ENCODE measurements at places on chromosomes 5 and 9. TPM values are rescaled to one million over a fixed set of nuclear protein-coding genes. Genes with fewer than 3 reads are reported as not detected.

DNA sequence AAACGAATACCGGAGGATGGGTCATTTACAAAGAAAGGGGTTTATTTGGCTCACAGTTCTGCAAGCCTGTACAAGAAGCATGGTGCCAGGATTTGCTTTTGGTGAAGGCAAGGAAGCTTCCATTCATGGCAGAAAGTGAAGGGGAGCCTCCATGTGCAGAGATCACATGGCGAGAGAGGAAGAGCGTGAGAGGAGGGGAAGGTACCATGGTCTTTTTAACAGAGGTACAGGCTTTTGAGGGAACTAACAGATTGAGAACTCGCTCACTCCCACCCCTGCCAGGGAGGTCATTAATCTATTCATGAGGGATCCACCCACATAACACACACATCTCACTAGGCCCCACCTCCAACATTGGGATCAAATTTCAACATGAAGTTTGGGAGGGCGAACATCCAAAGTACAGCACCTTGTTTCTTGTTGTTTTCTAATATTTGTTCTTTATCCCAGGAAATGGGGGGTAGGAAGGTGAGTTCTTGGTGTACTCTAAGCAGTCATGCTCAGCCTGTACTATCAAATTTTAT is 18.5 kb downstream of the TMC1 start:
- no peak for DNase-seq

GRCh38 chr5:180077594-180078284 is 6.2 kb upstream of the RNF130 start:
- no peak for DNase-seq

- DNase-seq = peak; percentile 57
These were observed 3.6 kb upstream of the BNIP1 start for GRCh38 chr5:173140769-173141168.

DNA sequence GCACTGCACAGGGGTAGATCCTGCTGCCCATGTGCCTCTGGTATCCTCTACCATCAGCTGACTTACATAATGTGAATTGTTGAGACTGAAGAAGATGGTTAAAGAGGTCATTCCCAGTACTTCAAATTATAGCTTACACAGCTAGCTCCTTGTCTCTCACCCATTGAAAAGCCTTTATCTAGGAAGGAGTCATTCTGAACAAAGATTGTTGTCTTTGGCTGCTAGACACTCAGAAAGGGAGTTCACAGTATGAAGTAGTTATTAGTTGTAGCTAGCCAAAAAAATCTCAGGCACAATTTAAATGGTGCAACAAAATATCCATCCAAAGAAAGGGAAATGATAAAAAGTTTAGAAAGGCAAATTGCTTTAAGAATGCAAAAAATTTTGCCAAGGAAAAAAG is 102.0 kb upstream of the NREP start:
- no peak for DNase-seq

DNA sequence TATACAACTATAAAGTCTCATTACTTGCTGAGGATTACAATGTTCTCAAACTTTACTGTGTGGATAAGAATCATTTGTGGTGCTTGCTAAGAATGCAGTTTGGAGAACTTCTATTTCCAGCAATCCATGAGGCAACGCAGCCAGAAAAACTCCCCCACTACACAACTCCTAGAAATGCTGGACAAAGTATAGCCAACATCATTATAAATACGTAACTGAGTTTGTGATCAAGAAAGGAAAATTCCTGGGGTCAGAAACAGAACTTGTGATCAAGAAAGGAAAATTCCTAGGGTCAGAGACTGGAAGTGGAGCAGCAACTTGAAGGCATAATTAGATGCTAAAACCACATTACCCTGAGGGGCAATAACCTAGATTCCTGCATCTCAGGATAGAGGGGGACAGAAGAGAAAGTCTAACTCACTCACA is 81.1 kb downstream of the MAT2B start:
- DNase-seq = no peak

GRCh38 chr5:172377856-172378255 is 76.5 kb downstream of the SH3PXD2B start:
- no peak for DNase-seq

DNA sequence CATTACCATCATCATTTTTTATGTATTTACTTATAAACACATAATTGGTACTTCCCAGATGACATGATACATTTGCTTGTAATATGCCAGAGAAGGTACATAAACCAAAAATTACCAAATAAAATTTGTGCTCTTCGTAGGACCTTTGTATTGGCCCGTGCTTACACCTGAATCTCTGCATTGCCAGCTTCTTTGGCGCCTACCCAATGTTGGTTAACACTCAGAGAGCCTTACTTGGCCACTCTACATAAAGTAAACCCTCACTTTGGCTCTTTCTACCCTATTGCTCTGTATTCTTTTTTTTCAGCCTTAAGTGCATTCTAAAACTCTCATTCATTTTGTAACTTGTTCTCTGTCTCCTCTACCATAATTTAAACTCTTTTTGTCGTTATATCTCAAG is 148.1 kb upstream of the ZNF608 start:
- DNase-seq = no peak

GRCh38 chr5:96963267-96963666 is 27.4 kb downstream of the LNPEP start:
- peak; percentile 37 for DNase-seq

GRCh38 chr5:177445917-177446199 is 756 bp upstream of the PRR7 start:
- DNase-seq = no peak

DNA sequence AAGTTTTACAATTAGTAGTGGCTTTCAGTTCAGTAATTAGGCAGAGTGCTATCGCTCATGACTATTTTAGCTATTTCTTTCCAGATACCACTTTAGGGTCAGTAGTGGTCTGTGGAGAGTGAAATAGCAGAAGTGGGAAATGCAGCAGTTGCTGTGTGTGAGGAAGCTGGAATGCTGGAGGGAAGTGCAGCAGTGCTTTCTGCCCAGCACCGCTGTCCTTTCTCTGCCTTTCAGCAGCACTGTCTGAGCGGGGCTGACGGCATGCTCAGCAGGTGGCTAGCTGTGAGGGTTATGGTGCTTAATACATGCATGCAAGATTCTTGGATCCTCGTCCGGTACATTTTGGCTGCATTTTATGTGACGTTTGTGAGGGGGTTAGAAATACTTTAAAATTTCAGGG is 213.9 kb downstream of the PBX3 start:
- no peak for DNase-seq

GRCh38 chr5:68252673-68253623 is 37.4 kb downstream of the PIK3R1 start:
- peak; percentile 67 for DNase-seq

DNA sequence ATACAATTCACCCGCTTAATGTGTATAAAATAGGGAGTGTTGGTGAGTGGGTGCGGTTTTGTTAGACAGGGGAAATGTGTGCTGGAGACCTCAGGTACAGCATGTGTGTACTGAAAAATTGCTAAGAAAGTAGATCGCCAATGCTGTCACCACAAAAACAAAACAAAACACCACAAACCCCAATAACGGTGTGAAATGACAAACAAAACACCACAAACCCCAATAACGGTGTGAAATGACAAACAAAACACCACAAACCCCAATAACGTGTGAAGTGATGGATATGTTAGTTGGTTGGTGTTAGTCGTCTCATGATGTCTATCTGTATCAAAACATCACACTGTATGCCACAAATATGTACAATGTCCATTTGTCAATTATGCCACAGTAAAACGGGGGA is 14.2 kb upstream of the GFPT2 start:
- DNase-seq = no peak

- no peak for DNase-seq
These were observed 32.6 kb upstream of the PLAC8L1 start for GRCh38 chr5:146137967-146138403.

DNA sequence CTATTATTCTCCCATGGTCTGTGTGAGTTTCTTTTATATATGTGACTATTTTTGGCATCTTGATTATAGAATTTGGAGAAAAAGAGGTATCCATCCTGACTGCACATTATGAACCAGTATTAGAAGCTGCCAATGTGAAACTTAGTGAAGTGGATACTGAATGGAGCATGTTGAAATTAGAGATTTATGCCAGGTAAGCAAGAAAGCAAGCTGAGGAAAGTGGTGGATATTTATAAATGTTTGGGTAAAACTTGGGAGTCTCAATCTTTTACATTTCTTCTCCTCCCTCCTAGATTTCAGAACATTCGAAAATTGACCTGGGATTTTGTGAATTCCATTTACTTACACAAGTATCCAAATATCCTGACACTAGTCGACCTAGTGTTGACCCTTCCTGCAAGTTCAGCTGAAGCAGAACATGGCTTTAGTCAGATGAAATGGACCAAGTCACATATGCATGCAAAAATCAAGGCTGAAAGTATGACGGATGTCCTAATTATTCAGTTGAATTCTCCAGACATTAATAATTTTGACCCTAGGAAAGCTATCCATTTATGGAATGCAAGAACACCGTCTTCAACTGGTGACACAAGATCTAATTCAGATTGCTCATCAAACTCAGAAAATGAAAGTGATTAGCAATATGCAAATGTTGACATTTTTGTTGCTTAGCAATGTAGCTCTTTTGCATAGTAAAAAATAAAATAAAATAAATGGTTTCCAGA is 66.8 kb upstream of the IL7R start:
- no peak for DNase-seq

- no peak for DNase-seq
These were observed 27.2 kb downstream of the TNFAIP8 start for GRCh38 chr5:119383008-119383407.

GRCh38 chr5:107979291-107979690 is 308.6 kb upstream of the EFNA5 start:
- no peak for DNase-seq

GRCh38 chr9:124017929-124018729 is 6.6 kb downstream of the LHX2 start:
- DNase-seq = peak; percentile 35

DNA sequence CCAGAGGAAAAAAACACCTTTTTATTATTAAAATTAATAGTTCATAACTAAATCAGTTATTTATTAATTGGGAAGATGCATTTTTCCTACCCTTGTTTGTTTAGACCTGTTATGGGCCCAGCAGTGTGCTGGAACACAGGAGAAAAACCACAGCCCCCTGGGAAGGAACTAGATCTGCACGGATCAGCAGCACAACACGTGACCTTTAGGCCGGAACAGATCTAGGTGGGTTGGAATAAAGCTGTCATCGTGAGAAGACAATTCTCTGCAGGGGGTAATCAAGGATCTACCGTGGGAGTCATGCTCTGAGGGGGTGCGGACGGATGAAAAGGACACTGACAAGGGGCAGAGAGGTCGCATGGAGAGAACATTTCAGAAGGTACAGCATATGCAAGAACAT is 95.8 kb upstream of the SPATA31C2 start:
- DNase-seq = no peak

DNA sequence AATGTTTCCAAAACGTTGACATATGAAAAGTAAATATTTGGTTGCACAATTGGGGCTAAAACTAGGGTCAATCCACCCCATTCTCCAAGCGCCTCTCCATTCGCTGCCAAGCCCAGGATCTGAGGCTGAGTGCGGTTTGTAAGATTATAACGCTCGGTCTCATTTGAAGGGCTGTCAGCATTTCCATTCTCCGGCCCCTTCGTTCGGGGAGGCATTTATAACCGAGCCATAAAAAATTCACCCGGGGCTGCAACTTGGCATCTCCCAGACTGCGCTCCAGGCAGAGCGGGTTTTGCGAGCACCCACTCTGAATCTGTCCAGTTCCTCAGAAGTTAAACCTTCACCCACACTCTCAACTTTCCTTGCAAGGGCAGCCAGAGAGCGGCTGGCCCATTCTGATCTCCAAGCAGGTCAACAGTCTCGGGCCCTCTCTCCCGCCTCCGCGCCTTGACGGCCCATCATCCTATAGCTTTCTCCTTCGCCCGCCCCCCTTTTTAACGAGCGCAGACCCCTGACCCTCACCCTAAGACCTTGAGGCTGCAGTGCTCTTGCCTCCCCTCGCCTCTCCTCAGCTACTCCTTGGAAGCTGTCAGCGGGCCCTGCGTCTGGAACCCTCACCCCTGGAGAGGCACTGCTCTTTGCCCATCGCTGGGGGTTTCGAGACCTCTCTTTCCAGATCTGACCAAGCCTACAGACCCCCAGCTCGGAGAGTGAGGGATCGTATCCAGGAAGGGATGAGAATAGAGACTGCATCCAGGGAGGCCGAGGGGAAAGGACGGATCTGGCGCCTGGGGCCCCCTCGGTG is 1.1 kb downstream of the SLIT3 start:
- peak; percentile 26 for DNase-seq

DNA sequence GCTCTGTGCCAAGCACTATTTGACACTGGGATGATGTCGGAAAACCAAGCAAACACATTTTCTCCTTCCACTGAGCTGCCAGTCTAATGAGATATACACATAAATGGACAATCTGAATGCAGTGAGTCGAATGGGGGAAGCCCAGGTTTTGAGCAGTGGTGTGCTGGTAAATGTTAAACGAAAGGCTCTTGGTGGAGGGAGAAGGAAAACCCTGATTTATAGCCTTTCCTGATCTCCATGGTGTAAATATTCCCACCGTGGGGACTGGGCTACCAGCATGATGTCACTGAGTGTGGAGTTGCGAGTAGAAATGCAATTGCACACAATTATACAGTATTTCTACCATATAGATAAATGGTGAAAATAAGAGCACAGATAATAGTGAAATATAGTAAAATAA is 5.0 kb upstream of the GSN start:
- no peak for DNase-seq

DNA sequence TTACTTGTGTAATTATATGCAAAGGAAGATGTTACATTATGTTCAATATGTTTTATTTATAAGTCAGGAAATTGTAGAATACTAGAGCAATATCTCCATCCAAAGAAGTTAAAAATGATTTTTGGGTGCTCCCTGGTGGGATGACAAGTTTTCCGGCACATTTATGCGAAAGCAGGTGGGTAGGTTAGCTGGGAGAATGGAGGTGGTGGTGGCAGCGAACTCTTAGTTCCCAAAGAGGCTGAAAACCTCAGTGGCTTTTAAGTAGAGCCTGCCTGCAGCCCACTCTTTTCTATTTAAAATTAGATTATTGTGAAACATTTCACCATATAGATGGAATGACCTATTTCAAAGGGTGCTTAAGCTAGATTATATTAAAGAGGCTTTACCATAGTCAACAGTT is 51.8 kb downstream of the ANKRD33B start:
- DNase-seq = no peak

- no peak for DNase-seq
These were observed 23.3 kb upstream of the F2R start for GRCh38 chr5:76692651-76693050.

GRCh38 chr5:74028976-74029375 is 403.0 kb downstream of the ARHGEF28 start:
- no peak for DNase-seq

Gene NR5A1
- not detected for total RNA-seq

Gene THBS4
- 41.1 TPM for total RNA-seq

Gene TAF11L5
- total RNA-seq = 0.83 TPM

Gene INSL6
- total RNA-seq = not detected

Gene ZBTB34
- total RNA-seq = 21.0 TPM

Gene PCDHGB5
- 9.3 TPM for total RNA-seq

Gene SPATA9
- not detected for total RNA-seq

Gene DOCK8
- total RNA-seq = 0.22 TPM

Gene SWI5
- 13.7 TPM for total RNA-seq
